ENCODE measurements at places on chromosomes 2 and 18. TPM values are rescaled to one million over a fixed set of nuclear protein-coding genes. Genes with fewer than 3 reads are reported as not detected.

Gene EIPR1
- 66.3 TPM for total RNA-seq

Gene CNDP1
- total RNA-seq = not detected

Gene SP9
- total RNA-seq = not detected

Gene HRH4
- not detected for total RNA-seq

Gene NAT8
- total RNA-seq = not detected

Gene ANKRD30BL
- not detected for total RNA-seq

Gene NEB
- total RNA-seq = not detected

Gene C2orf92
- 0.35 TPM for total RNA-seq

Gene GPR45
- not detected for total RNA-seq

Gene IL1A
- under 0.01 TPM for total RNA-seq

Gene GPBAR1
- total RNA-seq = 0.53 TPM

Gene HAAO
- not detected for total RNA-seq

Gene SCYGR5
- total RNA-seq = not detected

Gene OR6B2
- not detected for total RNA-seq

Gene KCNG2
- total RNA-seq = 1.2 TPM

Gene PSMA8
- total RNA-seq = not detected

Gene PRLH
- not detected for total RNA-seq
